ENCODE measurements at places on chromosomes 6 and 20.

- no peak for DNase-seq
Measured at GRCh38 chr20:41087777-41088176, 49.6 kb upstream of the PLCG1 start.

- DNase-seq: no peak
Measured at GRCh38 chr6:1610497-1611321, 994 bp downstream of the FOXC1 start.

- no peak for DNase-seq
Measured at GRCh38 chr20:42656130-42656529, 533.6 kb downstream of the PTPRT start.

GRCh38 chr20:35845561-35845960 lies 73.7 kb downstream of the PHF20 start:
- no peak for DNase-seq

DNA sequence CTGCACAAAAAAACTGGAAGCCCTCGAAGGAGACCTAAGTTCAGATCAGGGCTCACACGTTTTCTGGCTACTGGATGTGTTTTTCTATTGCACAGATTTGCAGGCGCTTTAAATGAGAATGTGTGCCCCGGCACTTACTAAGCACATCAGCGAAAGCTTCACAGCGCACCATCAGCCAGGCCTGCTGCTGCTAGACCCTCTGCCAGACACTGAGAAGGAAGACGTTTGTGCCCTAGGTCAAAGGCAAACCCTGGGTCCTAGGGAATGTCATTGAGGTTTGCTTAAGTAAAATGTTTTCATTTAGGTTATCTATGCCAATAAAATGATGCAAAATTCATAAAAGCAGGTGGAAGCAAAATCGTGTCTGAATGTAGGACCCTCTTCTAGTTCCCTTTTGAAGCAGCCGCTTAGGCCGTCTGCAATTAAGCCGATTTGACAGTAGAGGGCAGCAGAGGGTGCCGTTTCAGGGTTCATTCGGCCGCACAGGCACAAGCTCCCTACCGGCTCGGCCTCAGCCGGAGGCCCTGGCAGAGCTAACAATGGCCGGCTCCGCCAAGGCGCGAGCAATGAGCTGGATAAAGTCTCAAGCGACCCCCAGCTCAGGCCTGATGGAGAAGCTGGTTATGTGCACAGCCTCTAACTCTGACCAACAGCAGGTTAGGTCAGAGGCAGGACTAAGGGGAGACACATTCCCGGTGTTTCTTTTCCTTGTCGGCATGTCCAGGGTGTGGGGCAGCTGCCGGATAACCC lies 107.2 kb upstream of the FOXA2 start:
- DNase-seq: peak; percentile 81

- DNase-seq: no peak
Measured at GRCh38 chr6:119323931-119324330, 25.6 kb downstream of the MAN1A1 start.

GRCh38 chr6:42970871-42971612 lies 7.9 kb downstream of the PEX6 start:
- DNase-seq: no peak

- no peak for DNase-seq
Measured at GRCh38 chr6:145789443-145789842, 25.2 kb downstream of the FBXO30 start.

- DNase-seq: no peak
Measured at GRCh38 chr20:33079259-33079658, at the start of gene BPIFB4. Gene BPIFB4 (plus strand): TSS chr20:33079643. CDS start chr20:33081527, 1,884 bp downstream.

- DNase-seq: no peak
Measured at GRCh38 chr6:38391206-38391605, 248.5 kb downstream of the BTBD9 start.

DNA sequence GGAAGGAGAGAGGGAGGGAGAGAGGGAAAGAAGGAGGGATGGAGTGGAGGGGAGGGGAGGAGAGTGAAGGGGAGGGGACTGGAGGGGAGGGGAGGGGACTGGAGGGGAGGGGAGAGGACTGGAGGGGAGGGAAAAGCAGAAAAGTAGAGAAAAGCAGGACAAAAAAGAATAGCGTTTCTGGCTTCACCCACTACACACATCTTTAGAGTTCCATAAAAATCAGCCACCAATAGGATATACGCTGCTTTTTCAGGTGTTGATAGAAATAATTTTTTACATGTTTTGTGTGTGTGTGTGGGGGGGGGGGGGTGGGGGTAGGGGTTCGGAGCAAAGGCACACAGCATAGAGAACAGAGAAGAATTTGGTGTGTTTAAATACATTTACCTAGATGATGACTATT lies 1259.1 kb downstream of the EPHA7 start:
- no peak for DNase-seq

- DNase-seq: no peak
Measured at GRCh38 chr6:12709556-12710232, 6.9 kb upstream of the PHACTR1 start.

GRCh38 chr6:98640366-98640765 lies 194.0 kb upstream of the POU3F2 start:
- no peak for DNase-seq

GRCh38 chr6:38195113-38195635 lies 375.6 kb downstream of the ZFAND3 start:
- no peak for DNase-seq

DNA sequence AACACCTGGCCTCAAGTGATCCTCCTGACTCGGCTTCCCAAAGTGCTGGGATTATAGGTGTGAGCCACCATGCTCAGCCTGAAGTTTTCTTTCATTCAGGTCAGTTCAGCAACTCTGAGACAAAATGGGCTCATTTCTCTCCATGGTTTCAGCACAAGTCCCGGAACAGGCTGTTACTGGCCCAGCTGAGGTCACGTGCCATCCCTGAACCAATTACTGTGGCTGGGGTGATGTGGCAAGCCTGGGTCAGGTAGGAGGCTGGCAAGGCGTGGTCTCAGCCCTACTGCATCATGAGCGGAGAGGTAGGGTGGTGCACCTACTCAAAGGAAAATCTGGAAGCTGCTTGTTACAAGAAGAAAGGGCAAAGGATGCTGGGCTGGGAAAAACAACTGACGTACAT lies 326.4 kb downstream of the KIF16B start:
- DNase-seq: no peak

DNA sequence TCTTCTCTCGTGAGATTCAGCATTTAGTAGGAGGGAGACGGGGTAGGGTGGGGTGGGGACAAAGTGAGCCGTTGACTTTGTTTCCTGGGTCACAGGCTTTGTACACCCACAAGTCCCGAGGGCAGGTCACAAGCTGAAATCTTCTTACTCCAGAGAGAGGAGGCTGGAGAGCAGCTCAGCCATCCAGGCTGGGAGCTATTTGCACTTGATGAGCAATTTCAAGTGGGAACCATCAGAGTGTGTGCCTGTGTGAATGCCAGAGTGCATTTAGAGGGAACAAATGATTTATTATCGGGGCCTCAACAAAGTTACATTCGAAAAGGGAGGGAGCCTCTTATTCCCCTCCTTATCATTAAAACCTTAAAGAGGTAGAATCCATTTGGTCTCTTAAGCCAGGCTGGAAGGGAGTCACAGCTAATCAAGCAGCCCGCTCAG lies 155.7 kb upstream of the JARID2 start:
- DNase-seq: no peak

DNA sequence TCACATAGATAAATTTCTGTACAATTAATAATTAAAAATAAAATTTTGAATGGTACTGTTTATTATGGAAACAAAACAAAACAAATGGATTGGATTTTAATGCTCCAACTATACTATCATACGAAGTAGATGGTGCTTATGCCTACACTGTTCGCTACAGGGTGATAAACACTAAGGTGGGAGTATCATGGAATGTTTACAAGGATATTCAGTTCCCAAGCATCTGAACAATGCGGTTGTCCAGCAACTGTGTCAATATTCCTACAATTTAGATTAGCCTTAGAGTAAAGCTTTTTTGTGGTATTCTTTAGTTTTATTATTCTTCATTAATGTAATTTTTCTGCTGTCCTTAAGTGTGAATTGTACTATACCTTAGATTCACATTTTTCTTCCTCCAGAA lies 105.1 kb downstream of the MMS22L start:
- no peak for DNase-seq

- no peak for DNase-seq
Measured at GRCh38 chr6:105791583-105792318, 294.4 kb upstream of the PRDM1 start.

DNA sequence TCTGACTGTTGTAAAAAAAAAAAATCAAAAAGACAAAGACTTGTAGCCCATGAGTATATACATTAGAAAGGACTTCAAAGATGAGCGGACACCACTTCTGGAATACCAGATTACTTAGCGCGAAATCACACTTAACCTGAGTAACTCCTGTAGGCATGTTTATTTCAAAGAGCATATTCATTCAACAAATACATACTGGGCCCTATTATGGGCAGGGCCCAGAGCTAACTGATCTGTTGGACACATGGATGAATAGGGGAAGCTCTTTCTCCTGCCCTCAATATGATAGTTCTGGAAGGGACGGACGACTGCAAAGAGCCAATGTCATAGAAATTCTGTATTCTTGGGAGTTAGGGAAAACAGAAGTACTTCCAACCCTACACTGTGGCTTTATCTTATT lies 12.3 kb downstream of the MAN1A1 start:
- no peak for DNase-seq

DNA sequence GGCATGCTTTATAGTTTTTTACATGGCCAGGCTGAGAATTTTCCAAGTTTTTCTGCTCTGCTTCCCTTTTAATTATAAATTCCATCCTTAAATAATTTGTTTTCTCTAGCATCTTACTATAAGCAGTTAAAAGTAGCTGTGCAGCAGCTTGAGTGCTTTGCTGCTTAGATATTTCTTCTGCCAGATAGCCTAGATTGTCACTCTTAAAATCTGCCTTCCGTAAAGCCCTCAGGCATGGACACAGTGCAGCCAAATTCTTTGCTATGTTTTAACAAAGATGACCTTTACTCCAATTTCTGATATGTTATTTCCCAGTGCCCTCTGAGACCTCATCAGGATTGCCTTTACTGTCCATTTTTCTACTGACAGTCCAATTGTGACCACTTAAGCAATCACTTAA lies 92.6 kb upstream of the SGK1 start:
- DNase-seq: no peak

- no peak for DNase-seq
Measured at GRCh38 chr6:168508903-168509302, 67.9 kb downstream of the SMOC2 start.

- peak; percentile 53 for DNase-seq
Measured at GRCh38 chr6:138028893-138029292, 78.3 kb downstream of the PERP start.

GRCh38 chr6:144134176-144134575 lies 16.1 kb upstream of the STX11 start:
- DNase-seq: no peak

DNA sequence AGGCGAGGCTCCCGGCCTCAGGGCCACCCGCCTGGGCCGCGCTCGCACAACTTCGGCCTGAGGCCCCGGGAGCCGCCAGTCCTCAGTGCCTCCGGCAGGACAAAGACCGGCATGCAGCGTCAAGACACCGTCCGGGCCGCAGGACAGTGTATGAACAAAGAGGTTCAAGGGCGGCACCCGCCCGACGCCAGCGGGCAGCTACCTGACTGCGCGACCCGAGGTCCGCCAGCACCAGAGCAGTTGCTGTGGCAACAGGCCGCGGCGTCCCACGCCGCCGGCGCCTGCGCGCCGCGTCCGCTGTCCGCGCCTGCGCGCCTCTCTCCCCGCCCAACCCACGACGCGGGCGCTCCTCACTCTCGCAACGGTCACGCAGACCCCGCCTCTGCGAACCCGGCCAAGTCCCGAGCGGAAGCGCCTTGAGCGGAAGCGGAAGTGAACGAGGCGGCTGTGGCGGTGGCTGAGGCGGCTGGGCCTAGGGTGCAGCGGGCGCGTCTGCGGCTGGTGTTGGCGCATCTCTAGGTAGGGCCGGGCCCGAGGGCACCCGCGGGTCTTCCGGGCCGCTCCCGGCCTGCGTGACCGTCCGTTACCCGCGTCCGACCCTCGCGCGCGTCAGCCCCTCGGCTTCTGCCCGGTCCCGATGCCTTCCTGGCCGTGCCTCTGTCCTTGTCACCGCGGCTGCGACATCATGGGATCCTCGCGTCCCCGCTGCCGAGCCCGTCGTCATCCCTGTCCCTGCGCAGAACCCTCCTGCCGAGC lies at the start of gene FAM120B:
Gene FAM120B, plus strand, starts transcription at position 435 of the 756 bp plus-strand sequence. CDS start 10,633 bp downstream, outside the sequence.
- DNase-seq: peak; percentile 97

- no peak for DNase-seq
Measured at GRCh38 chr6:26254724-26255123, 110.3 kb upstream of the BTN3A2 start.

GRCh38 chr6:134145786-134146185 lies 93.4 kb upstream of the SLC2A12 start:
- DNase-seq: no peak

DNA sequence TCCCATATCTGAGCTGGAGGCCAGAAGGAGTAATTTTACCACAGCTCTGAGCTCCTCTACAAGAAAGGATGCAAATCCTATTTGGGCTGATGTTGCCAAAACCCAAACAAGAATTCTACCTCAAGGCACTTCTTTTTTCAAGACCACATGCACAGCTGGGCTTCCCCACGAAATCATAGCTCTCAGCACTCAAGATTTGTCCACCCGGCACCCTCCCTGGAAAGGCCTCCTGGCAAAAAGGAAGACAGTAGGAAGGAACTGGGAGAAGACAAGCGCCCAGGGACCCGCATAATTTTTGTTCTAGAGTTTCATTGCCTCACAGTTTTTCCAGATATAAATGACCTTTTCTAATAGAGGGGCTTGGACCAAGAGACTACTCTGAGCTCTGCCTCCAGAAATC lies 90.5 kb downstream of the BANF2 start:
- DNase-seq: no peak

GRCh38 chr6:33990061-33990541 lies 155.8 kb downstream of the GRM4 start:
- peak; percentile 29 for DNase-seq

GRCh38 chr6:62652692-62653328 lies 366.8 kb upstream of the KHDRBS2 start:
- DNase-seq: no peak

GRCh38 chr20:58133020-58133808 lies 95.2 kb downstream of the ANKRD60 start:
- DNase-seq: peak; percentile 34

- no peak for DNase-seq
Measured at GRCh38 chr6:65955034-65955433, 248.0 kb upstream of the EYS start.

DNA sequence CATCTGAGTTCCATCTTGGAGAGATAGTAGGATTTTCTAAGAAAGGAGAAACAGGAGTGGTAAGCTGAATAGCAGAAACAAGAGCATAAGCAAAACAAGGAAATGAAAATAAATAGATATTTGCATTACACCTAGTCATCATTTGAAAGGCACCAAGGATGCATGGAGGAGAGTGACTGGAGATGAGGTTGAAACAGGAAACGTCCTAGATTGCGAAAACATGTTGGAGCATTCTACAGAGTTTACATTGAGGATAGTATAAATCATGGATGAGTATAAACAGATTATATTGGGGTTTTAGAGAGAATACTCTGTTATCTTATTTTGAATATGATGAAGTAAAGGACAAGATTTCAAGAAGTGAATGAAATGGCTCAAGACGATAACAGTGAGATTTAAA lies 507.3 kb downstream of the EYS start:
- no peak for DNase-seq
